ENCODE measurements at places on chromosomes 12 and 14.

GRCh38 chr14:97713023-97713422, 915.8 kb downstream of the VRK1 start:
- no peak for DNase-seq

- DNase-seq, result no peak
Measured at GRCh38 chr12:94750864-94751263, 100.5 kb upstream of the TMCC3 start.

GRCh38 chr12:101076921-101077320, 133.1 kb downstream of the SLC5A8 start:
- DNase-seq, result no peak

GRCh38 chr14:32934881-32935633, 3.6 kb upstream of the NPAS3 start:
- DNase-seq, result no peak

DNA sequence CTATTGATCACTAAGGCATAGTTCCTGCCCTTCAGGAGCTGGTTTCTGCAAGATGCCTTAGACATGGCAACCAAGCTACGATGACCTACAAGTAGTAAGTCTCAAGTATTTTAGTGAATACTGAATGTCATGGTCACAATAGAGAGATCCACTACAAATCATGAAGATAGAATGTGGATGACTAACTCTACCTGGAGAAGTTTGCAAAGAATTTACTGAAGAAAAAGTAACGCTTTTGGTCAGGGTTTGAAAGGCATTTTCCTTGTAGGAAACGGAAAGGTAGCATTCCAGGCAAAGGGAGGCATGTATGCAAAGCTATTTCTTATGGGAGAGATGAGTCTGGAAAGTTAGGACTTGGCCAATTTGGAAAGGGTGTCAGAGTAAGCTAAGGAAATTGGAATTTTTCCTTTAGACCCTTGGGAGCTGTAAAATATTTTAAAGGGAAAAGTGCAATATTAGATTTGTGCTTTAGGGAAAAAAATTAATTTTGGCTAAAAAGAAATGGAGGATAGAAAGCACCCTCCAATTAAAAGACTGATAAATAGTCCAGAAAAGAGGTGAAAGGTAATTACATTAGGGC, 377.5 kb downstream of the EGLN3 start:
- no peak for DNase-seq

DNA sequence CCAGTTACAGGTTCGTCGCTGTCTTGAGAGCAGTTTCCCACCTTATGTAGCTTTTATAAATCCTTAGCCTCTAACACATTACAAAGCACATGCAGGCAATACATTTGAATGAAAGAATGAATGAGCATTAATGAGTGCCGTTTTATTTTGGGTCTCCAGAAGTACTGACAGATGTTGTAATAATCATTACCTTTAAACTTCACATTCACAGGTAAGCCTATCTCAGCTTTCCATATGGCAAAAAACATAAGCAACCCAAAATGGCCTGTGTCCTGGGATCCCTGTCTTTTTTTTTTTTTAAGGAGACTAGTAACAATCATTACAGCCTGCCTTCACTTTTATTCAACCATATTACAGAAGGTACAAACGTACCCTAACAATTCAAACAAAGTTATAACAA, 52.9 kb upstream of the FERMT2 start:
- no peak for DNase-seq

GRCh38 chr14:61491876-61492434, 170.6 kb downstream of the PRKCH start:
- DNase-seq, result no peak

DNA sequence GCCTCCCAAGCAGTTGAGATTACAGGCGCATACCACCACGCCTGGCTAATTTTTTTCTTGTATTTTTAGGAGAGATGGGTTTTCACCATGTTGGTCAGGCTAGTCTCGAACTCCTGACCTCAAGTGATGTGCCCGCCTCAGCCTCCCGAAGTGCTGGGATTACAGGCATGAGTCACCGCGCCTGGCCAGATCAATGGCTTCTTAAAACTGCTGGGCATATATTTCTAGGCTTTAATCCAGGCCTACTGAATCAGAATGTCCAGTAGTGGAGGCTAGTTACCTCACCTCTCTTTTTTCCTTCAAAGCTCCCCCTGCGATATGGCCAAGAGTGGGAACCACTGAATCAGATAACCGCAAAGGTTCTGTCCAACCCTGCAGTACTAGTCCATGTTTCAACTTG, 17.1 kb downstream of the POU6F1 start:
- no peak for DNase-seq

- no peak for DNase-seq
Measured at GRCh38 chr12:75716291-75717025, 205.0 kb upstream of the KRR1 start.

GRCh38 chr12:2288875-2289274, 236.1 kb downstream of the CACNA1C start:
- no peak for DNase-seq

- no peak for DNase-seq
Measured at GRCh38 chr12:108448246-108448645, 66.8 kb upstream of the FICD start.

GRCh38 chr12:51589557-51590176, 1.4 kb upstream of the SCN8A start:
- no peak for DNase-seq

DNA sequence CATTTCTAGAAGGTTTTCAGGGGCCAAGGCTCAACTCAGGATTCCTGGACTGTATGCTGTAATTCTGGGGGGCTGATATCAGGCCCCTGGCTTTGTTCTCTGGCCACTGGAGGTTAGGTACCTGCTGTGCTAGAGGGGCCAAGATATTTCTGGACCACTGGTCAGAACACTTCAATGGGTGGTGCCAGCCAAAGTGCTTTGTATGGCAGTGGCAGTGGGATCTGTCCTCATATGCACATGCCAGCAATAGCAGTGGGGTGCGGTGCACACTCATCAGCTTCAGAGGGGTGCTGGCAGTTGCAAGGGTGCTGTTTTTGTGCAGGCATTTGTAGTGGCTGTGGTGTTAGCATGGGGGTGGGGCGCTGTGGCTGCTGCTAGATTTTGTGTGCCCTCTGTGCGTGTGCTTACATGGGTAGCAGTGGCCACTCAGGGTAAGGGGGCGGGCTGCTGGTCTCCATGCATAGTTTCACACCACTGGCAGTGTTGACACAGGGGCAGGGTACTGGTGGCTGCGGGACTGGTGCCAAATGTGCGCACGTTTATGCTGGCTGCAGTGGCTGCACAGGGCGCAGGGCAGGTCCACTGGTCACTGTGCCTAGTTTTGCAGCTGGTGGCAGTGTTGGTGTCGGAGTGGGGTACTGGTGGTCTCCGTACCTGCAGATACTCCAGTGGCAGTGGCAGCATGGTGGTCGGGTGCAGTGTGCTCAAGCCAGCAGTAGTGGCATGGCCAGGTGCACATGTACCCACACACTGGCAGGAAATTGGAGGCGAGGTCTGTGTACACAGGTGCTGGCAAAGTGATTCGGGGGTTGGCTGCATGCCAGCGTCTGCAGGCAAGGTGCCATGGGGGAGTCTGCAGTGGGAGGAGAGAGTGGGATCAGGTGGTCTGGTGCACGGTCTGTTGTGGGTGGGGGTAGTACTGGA, 12.6 kb downstream of the NOPCHAP1 start:
- no peak for DNase-seq

DNA sequence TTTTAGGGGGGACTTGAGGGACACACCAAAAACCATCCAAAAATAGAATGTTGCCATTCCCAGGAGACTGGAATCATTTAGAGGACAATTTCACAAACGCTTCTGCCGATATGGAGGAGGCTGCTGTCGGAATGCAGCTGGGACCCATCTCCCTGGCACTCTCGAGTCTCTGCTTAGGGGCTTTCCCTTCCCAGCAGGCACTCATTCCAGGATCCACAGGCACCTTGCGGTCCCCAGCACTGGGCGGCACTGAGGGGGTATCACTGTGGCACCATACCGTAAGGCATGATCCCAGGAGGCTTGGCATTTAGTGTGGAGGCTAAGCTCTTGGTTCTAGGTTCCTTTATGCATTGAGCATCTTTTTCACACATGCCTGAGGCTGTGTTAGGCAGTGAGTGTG, 36.6 kb upstream of the LTBP2 start:
- no peak for DNase-seq

- DNase-seq, result peak; percentile 65
Measured at GRCh38 chr12:54294152-54294952, 6.5 kb downstream of the NFE2 start.
